Activated CD4-positive, alpha-beta T cell treated with anti-CD3 and anti-CD28 coated beads, Interleukin-2, Interleukin-6, amounts not matched to agents 100 ng/mL and 50 ng/mL, durations not matched to agents 16 hours and 8 hours (primary cell): ENCODE measurements at places on chromosomes 4 and X.
A peak's percentile ranks its signal among the peaks of the same experiment; 100 is the strongest.

- no peak for DNase-seq
Measured at GRCh38 chr4:35520059-35520458, 724.3 kb downstream of the ARAP2 start.

- no peak for DNase-seq
Measured at GRCh38 chrX:683576-683975, 53.0 kb downstream of the SHOX start.

DNA sequence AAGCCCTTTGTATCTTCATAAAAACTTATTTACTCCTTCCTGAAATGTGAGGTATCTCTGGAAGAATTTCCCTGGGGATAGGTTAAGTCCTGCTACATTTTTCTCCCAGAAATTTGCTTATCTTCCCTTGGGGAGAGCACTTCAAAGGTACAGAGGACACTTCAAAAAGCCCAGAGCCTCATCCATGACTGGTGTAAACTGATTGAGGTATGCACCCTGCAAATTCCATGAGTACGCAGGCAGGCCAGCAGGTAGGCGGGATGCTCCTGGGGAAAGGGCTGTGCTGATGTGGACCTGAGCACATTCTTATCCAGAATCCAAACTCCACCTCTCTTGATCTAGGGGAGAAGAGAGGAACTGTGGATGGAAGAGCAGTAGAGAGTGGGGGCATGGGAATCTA, 26.3 kb upstream of the RASGEF1B start:
- no peak for DNase-seq

DNA sequence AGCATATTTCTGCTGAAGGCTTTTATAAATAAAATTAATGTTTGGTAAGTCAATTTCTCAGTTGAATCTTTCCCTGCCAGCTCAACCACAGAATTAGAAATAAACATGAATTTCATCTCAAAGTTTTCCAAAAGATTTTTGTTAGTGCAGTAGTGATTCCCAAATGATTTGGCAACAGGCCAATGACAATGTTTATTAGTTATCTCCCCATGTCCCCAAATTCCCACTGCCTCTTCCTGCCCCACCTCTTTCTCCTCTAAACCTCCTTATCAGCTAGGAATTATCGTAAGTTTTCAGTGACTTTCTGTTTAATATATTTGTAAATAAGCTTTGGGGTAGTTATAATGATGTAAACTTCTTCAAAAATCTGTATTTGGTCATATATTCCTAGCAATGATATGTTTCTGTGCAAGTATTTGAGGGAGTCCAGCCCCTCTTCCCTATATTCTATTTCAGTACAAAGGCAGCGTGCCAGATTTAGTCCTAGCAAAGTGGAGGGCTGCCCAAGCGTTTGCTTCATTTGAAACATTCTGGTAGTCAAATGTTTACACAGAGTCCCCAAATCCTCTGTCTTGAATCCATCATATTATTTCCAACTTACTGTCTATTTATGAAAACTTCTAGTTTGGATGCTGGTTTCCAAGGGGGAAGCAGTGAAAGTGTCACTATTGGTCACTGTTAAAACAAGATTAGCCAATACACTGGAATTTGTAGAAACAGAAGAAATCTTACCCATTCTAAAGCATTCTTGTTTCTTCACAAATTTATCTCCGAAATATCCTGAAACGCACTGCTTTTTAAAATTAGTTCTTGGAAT, 33.7 kb upstream of the ANKRD50 start:
- no peak for DNase-seq

DNA sequence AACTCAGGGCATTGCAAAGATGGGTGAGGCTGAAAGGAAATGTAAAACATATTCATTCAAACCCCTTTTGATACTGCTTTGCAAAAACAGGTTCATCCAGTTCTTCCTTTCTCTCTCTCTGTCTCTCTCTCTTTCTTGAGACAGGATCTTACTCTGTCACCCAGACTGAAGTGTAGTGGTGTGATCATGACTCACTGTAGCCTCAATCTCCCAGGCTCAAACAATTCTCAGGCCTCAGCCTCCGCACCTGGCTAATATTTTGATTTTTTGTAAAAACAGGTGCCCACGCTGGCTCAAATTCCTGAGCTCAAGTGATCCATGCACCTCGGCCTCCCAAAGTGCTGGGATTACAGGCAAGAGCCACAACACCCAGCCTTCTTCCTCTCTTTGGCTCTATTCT, 15.6 kb upstream of the DCHS2 start:
- no peak for DNase-seq

- no peak for DNase-seq
Measured at GRCh38 chrX:69196666-69197065, 31.4 kb upstream of the PJA1 start.

DNA sequence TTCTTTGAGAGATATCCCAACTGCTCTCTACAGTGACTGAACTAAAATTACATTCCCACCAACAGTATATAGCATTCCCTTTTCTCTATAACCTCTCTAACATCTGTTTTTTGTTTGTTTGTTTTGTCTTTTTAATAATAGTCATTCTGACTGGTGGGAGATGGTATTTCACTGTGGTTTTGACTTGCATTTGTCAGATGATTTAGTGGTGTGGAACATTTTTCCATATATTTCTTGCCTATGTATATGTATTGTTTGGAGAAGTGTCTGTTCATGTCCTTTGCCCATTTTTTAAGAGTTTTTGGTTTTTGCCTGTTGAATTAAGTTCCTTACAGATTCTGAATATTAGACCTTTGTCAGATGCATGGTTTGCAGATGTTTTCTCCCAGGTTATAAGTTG, 9.0 kb downstream of the USO1 start:
- DNase-seq: no peak

DNA sequence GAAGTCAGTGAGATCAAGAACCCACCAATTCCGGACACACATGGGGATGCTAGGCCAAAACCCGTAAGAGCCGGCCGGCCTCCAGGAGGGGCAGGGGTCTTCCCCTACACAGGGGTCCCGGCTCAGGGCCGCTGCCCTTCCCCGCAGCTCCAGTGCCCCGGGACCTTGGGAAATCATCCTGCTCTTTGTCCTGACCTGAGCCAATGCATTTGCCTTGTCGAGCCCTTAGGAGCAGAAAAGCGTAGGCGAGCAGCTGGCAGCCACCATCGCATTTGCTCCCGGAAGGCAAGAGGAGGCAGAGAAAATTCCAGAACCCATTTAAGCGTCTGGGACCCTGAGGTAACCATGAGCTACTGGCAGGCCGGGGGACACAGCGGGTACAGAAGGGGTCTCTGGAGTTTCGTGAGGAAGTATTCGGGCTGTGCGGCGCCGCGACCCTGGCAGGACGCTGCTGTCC, 7.4 kb upstream of the TNIP2 start:
- no peak for DNase-seq

GRCh38 chr4:169603312-169603711, 9.1 kb downstream of the NEK1 start:
- no peak for DNase-seq

- DNase-seq: peak; percentile 42
Measured at GRCh38 chrX:29478336-29479069, 736.9 kb upstream of the MAGEB2 start.

GRCh38 chr4:73870768-73871167, 1.6 kb downstream of the CXCL1 start:
- no peak for DNase-seq

GRCh38 chrX:115459883-115460880, 100.8 kb upstream of the PLS3 start:
- DNase-seq: no peak

- no peak for DNase-seq
Measured at GRCh38 chrX:108299101-108299591, 139.1 kb downstream of the COL4A6 start.

DNA sequence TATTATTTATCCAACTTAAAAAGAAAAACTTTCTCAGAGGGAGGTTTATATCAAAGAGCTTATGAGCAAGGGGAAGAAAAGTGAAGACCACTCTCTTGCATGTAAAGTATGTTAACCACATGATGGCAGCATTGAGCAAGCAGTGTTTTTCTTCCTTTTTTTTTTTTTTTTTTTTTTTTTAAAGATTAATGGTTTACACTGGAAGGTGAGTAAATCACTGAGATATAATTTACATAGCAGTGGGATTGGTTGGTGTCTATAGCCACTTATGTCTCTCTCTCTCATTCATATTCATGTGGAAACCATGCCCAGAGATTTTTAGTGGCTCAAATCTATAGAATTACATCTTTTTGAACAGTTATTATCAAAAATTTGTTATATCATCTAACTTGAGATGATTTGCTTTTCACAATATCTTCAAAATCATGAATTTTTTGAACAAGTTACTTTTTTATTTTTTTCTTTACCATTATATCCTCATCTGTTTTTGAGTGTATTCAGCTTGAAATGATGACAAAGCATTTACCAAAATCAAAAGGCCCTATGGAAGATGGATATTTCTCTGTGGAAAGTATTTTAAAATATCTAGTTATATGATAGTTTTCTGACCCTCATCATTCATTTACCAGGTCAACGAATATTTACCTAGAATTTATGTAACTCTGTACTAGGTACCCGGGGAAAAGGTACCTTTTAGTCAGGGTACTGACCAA, 31.6 kb downstream of the MTHFD2L start:
- peak; percentile 56 for DNase-seq

GRCh38 chrX:141989134-141989533, 85.4 kb downstream of the MAGEC1 start:
- no peak for DNase-seq

DNA sequence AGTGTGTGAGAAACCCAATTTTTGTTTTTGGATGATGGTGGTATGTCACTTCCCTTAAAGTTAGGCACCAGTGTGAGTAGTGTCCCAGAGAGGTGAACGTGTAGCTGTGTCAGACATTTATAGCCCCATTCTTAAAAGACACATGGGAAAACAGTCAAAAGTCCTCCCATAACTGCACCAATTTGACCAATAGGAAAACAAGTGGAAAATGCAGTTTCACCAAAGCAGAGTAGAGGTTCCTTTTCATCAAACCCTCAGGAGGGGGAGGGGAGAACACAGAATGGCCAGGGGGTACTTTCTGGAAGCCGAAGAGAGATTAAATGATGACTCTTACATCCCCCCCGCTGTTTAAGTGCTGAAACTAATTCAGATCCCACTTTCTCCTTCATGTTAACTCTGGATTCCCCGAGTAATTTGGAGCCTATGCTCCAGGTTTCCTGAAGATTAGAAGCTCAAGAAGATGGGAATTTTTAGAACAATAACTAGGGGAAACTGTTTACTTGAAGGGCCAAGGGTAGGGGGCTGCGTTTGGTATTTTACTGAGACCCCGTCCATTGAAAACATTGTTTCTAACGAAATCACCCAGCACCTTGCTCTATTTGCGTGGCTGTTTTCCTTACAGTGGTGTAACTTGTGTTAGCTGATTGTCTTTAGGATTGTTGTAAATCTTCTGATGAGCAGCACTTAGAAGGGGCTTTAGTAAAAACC, 2.1 kb upstream of the LEF1 start:
- no peak for DNase-seq

DNA sequence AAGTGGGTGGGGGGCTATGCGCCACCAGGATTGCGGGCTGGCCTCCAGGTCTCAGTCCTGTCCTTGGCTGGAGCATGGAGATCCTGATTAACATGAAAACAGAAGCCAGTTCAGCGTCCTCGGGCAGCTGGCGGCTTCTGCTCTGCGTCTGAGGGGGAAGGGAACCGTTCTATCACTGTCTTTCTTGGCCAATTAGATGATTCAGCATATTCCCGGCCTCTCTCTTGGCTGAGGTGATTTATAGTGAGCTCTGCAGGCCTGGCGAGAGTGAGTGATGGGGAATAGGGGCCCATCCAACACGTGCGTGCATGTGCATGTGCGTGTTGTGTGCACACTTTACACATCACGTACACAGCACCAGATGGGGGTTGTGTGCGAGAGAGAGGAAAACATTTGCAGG, 145.8 kb upstream of the ATP6AP2 start:
- no peak for DNase-seq

GRCh38 chrX:132483488-132483887, 5.3 kb downstream of the MBNL3 start:
- no peak for DNase-seq

DNA sequence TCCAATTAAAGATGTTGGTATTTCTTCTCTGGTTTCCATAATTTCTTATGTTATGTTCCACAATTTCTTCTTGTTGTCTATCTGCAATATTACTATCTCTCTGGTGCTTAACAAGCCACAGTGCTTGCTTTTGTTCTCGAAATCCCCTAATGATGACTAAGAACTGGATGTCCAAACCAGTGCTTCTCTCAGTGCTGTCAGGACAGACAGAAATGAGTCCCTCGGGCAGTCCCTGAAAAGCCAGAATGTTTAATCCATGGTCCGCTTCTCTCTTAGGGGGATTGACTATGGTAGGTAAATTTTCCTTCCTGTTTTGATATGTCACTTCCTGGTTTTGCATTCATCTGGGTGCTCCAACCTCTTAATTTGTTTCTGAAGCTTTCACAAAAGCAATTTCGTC, 321.6 kb upstream of the PCDH10 start:
- no peak for DNase-seq

GRCh38 chr4:31175242-31175910, 455.2 kb downstream of the PCDH7 start:
- DNase-seq: no peak

DNA sequence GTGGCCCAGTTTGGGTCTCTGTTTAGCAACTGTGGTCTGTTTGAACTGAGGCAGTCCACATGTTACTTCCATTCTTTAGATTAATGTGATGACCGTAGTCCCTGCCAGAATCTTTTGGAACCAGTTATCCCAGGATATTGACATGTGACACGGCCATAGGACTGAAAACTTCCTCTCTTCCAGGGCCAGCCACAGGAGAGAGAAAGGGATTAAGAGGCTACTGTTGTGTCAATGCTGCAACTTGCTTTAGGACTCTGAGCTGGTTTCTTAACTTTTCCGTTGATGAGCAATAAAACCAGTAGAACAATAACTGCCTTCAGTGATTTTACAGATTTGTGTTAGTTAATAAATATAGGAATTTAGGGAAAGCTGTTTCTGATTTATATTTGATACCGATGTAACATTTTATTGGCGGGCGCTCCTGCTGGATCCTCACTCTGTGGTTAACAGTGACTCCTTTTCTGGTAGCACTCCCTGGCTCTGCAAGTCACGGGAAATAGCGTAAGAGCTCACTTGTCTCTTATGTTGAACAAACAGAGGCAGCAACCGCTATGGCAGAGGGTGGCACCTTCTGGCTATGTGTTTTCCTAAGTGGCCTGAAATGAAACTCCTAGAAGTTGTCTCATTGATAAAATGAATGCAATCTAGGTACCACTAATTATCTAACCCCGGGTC, 2.5 kb downstream of the TENM3 start:
- no peak for DNase-seq

DNA sequence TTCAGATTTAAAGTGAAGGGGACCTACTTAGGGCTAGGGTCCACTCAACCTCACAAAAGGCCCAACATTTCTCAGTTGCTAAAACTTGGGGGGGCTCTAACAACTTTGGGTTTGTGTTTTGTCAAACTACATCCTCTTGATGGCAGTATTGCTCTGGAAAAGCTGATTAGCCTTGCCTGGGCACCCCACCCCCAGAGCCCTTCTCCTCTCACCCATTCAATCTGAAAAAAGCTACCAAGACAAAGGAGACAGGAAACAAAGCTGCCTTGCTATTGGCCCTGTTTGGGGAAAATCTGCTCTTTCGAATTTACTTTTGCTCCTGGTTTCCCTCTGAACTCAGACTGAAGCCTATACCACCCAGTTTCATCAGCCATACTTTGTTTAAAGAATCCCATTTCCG, 195.2 kb upstream of the STK26 start:
- peak; percentile 89 for DNase-seq
